ENCODE measurements at places on chromosomes 4 and X.

DNA sequence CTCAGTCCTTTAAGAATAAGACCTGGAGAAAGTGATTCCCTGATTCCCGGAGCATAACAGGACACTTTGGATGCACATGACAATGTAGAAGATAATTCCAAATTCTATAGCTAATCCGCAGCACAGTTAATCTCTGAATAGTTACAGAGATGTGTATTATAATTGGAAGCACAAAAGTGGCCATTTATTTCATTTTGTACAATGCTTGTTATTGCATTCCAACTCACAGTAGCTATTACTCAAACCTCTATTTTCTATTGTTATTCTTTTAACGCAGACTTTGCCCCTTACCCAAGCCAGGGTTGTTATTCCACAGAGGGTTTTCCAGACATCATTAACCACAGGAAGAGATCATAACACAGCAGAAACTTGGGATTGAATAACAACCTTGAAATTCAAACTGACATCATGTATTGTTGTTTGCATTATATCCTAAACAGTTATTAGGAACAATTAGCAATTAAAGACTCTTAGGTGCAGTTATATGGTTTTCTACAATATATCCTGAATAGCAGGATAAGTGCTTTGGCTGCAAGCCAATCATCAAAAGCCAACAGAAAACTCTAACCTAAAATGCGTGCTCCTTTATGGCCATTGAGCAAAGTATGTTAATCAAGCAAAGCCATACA, 984.0 kb upstream of the TENM3 start:
- DNase-seq = no peak

- no peak for DNase-seq
These were observed 377.1 kb upstream of the HS3ST1 start for GRCh38 chr4:11805842-11806241.

DNA sequence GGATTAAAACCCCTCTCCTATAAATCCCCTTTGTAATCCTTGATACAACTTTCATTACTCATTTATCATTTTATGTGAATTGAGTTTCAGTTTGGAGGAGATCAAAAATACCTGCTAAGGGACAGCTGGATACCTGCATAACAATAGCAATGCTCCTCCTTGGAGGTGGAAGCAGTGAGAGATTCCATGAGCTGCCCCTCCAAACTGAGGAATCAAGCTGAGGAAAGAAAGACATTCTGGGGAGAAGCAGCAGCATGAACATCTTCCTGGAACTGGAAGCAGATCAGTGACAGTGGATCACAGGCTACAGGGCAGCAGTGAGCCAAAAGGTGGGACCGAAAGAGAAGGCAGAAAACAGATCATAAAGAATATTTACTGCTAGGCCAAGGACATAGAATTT, 199.8 kb upstream of the CNKSR2 start:
- no peak for DNase-seq

DNA sequence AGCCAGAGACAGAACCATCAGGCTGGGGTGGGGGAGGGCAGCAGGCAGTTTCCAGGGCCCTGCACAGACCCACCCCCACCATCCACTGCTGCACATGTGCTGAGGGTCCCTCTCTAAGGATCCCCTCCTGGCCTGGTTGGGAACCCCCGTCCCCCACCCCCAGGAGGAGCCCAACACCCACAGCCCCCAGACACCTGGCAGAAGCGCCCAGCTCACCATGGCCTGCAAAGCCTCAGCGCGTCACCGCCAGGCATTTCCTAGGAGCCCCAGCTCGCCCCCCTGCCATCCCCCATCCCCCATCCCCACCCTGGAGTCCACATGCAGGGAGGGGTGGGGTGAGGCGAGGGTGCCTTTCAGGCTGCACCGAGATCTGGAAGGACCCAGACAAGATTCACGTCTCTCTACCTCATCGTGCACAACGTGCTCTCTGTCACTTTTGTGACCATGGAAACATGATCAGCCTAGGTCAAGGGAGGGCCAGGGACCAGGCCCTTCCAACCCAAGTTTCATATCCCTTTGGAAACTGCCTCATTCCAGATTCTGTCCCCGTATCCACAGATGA, 9.3 kb downstream of the MXD4 start:
- no peak for DNase-seq

GRCh38 chr4:140703463-140703862, 52.7 kb downstream of the TBC1D9 start:
- no peak for DNase-seq

- DNase-seq = no peak
These were observed 46.9 kb downstream of the ANTXR2 start for GRCh38 chr4:80026100-80026499.

- DNase-seq = no peak
These were observed 63.6 kb downstream of the TRIM2 start for GRCh38 chr4:153267890-153268289.

GRCh38 chr4:25775166-25775565, 87.6 kb downstream of the SEL1L3 start:
- no peak for DNase-seq

GRCh38 chrX:72569786-72570185, 2.9 kb downstream of the HDAC8 start:
- no peak for DNase-seq

GRCh38 chr4:76697129-76697803, 200.7 kb downstream of the SOWAHB start:
- no peak for DNase-seq

GRCh38 chr4:123305736-123306135, 90.9 kb upstream of the SPRY1 start:
- no peak for DNase-seq

- no peak for DNase-seq
These were observed 30.2 kb downstream of the CPLX1 start for GRCh38 chr4:795726-796119.

DNA sequence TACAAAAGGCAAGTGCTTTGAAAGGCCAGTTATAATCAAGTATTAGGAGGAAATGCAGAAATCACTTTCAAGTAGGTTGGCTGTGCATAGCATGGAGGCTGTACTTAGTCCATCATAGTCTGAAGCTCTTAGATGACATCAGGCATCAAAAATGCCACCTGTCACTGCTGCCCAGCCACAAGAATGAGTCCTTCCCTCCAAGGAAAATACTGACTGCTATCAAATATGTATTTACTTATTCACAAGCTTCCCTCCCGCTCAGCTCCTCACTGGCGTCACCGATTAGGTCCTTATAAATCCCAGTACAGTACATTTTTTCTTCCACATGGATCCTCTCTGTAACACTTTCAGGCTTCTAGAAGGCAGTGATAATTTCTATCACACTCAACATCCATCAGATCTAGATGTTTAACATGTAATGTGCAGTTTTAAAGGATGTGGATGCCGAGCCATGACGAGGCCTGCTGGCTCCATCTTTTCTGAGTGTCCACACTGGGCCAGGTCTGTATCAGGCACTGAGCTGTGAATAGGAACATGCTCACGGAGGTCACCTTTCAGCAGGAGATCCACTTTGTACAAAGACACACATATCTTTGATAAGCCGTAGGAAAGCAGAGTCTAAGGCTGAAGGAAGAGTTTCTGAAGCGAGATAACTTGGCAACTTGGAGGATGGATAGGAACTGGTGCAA, 121.9 kb downstream of the PALLD start:
- no peak for DNase-seq

DNA sequence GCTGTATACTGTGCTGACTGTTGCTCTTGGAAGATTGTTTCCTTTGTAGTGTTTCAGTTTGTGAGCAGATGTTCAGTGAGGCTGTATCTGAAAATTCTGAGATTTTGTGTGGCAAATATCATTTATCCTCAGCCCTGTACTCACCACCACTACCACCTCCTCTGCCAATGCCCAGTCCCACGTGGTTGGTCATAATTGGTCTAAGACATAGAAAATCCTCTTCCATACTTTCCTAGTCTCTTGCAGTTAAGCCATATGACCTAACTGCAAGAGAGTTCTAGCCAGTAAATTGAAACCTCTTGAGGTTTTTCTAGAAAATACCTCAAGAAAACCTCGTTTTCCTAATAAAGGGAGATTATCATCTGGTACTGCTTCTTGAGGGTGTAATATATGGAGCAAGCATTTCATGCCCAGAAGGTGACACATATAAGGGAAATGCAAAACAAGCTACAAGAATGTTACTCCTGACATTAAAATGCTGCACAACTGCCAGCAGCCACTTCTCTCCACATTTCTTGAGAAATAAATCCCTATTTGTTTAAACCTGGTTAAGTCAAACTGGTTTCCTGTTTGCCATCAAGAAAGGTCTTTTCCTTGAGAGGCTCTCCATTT, 32.8 kb downstream of the ABCE1 start:
- DNase-seq = no peak

DNA sequence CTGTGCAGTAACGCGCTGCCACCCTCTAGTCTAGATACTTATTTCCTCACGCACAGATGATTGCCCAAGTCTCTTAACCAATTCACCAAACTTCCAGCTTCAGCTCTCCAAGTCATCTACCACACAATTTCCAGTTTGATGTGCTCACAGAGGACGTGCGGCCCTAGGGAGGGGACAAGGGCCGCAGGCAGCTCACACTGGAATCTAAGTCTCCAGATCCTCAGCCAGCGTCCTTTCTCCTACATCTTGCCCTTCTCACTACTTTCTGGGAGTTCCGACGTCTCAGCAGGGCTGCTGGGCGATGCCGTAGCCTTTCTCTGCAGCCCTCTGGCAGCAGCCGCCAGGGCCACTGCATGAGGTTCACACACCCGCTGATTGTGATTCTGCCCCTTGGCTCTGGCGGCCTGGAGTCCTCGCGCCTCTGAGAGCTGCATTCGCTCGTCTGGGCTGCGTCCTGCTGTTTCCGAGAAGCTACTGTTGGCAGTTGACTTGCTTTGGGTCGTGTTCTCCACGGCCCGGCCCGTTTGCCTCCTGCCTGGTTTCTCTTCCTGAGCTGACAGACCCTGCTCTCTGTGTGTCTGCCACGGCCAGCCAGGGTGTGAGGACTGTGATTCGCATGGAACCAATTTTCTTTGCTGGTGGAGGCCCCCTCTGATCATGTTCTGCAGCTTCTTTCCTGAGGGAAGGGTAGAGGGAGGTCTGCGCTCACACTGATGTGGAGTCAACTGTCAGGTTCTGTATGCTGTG, 14.1 kb upstream of the TMEM131L start:
- no peak for DNase-seq

DNA sequence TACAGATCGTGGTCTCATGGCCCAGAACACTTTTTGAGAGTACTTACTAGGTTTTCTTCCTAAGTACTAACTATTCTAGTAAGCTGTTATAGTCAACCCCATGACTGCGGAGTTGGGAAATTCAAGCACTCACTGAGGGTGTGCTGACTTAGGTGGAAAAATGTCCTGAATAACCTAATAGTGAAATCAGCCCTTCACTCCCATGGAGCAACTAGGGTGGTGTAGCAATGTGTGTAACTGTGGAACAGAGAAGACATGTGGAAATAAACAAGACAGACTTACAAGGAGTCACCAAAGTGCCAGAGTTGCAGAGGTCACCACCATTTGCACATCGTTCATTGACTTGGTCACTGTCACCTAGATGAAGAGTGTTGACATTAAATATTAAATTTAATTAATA, 12.1 kb upstream of the VSIG4 start:
- no peak for DNase-seq

GRCh38 chr4:41324861-41325260, 68.1 kb downstream of the UCHL1 start:
- DNase-seq = no peak

DNA sequence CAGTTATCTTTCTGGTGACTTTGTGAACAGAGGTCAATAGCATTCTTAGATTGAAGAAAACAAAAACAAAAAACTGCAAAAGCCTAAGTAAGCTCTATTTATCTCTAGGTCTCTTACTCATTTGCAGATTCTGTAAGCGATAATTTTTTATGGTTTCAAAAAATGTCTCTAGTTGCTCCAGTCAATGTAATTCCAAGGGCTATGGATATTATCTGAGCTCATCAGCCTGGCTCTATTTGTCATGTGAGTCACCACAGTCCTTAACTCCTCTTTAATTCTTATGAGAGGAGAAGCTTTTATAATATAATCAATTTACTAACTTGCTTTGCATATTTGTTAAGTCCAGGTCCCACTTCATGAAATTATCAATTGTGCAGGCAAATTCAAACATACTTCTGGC, 79.1 kb downstream of the NPFFR2 start:
- DNase-seq = no peak

DNA sequence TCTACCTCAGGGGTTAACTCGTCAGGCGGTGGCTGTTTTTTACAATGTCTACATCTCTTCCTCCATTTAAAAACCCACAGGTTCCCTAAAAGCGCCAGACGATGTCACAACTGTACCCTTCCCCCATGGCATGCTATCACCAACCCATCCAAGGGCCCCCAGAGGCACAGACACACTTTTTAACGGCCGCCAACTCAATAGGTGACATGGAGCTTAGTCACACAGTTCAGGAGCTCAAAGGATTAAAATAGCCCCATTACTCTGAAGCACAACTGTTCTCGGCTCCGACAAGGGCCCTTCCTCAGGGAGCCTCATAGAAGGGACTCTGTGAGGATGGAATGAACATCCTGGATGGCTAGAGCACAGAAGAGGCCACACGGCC, 12.4 kb downstream of the SH3KBP1 start:
- no peak for DNase-seq

- no peak for DNase-seq
These were observed at the start of gene GRIA2 for GRCh38 chr4:157220371-157220881. Gene GRIA2 (plus strand): TSS chr4:157220728. CDS start chr4:157221043, 315 bp downstream.

DNA sequence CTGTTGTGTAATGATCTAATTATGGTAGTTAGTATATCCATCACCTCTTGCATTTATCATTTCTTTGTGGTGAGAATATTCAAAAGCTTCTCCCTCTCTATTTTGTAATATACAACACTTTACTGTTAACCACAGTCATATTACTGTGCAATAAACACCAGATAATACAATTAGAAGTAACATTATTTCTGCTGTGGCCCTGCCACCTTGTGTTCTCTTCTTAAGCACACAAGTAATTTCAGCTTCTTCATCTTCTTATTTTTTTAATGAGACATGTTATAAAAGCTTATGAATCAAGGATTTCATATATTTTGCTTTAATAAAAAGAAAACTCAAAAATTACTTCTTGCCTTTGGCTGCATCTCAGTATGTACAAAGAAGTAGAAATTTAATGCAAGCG, 675.2 kb upstream of the INTU start:
- no peak for DNase-seq

DNA sequence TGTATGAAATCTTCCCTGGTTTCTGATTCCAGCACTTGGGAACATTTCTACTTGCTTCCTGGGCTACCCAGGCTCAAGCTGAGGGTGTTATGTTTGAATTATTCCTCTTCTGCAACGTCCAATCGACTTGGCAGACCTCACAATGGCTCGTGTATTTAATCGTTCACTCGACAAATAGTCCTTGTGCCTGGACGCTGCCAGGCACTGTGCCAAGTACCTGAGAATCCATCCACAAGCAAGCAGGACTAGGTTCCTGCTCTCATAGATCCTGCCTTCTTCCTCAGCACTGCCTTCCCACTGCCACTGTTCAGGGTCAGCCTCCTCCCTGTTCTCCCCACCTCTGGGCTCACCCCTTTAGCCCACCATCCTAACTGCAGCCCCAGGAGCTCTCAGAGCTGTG, 113.3 kb downstream of the EFNB1 start:
- no peak for DNase-seq

GRCh38 chr4:2472187-2472586, 3.3 kb downstream of the RNF4 start:
- no peak for DNase-seq

GRCh38 chr4:167623241-167623572, 388.9 kb upstream of the SPOCK3 start:
- DNase-seq = no peak
